ENCODE measurements at places on chromosomes 2 and 18.

DNA sequence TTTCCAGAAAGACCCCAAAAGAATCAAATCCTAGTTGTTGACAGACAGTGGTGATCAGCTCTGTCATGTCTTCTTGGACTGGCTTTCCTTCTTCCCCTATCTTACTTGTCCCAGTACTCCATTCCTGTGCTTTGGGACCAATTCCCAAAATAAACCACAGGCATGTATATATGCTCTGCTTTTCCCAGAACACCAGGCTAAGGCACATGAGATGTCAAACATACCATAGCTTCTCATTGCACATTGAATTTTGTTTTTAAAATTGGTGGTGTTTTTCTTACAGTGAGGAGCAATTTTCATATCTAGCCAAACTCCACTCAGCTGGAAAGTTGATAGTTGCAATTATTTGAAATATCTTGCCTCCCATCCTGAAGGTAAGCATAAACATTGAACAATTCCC is 88.9 kb upstream of the RGPD4 start:
- DNase-seq: no peak

DNA sequence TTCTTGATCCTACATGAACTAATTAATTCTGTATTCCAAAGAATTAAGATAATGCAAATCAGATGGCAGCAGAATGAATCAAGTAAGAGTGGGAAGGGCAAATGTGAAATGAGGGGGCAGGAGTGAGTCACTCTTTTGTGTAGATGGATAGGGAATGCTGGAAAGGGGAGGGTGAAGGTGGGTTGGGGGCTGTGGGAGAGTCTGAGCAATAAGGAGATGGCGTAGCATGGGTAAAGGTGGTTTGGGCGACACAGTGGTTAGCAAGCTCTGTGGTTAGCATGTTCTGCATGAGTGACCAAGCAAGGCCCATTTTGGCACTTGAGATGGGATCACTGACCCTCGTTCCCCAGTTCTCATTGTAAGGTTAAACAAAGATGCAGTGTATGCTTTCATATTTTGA is 20.4 kb downstream of the GPD2 start:
- no peak for DNase-seq

- no peak for DNase-seq
Observed at GRCh38 chr2:131543385-131543891, 15.8 kb downstream of the CCDC74A start.

- no peak for DNase-seq
Observed at GRCh38 chr2:239390546-239391285, 10.1 kb downstream of the HDAC4 start.

DNA sequence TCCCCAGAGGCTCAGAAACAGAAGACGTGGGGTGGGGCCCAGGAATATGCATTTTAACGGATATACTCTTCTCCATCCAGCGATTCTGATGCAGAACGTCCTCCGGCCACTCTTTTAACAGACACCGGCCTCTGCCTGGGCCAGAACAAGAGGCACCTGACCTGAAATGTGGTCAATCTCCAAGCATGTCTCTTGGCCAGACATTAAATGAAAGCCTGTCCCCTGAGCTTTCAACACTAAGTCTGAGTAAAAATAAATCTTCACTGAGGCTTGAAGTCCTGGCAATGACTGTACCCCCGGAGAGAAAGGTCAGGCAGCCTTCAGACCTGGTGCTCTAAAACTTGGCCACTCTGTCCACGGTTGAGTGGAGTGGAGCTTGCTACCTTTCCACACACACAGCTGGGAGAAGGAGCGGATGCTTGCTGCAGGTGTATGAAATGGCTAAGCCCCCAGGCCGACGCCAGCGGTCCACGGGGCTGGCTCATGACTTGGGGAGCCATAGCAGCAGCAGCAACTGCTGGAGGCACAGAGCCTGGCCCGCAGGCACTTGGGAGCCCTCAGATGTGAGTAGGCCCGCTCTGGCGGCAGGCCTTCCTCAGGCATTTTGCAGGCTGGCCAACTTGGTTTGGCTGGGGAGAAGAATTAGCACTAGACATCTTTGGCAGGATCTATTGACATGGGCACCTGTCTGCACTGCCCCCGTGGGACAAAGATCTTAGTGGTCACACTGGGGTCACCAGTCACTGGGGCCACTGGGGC is 79.7 kb downstream of the TMEM17 start:
- DNase-seq: no peak

DNA sequence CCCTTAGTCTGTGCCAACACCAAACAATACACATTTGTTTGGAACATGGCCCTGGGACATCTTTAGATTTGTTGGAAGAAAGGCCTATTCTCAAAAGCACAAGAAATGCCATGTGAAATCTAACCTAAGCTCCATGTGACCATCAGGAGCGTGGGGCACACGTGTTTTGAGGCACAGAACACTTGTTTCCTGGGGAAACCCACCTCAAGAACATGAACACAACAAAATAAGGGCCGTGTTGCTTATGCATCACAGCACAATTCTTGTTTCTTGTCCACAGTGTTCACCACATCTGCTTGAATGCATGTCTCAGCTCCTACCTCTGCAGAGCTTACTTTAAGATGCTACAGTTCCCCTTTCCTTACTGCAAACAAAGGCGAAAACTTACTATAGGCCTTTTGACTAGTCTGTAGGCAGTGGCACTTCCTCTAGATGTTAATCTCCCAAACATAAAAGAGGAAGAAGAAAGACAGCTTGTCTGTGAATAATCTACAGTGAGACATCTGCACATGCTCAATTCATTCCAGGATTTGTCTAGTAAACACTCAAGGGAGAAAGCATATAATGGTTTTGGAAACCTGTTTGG is 165.0 kb downstream of the ANKRD44 start:
- DNase-seq: no peak

DNA sequence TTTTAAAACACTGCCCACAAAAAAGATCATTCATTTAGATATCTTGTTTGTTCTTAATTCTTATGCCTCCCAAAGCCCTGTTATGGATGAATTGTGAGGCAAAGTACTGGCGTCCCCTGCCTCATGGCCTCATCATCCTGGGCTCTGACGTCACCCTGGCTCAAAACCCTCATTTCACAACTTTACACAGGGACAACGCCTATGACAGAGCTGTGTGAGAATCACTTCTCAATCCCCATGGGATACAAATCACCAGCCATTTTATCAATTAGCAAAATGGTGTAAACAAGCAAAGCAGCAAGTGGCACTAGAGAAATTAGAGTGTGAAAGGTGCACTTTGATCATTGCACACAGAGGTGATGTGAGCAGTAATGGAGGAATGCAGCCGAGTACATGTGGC is 16.6 kb downstream of the FHOD3 start:
- DNase-seq: no peak

GRCh38 chr2:70062270-70062669 is 25.0 kb upstream of the PCBP1 start:
- no peak for DNase-seq

DNA sequence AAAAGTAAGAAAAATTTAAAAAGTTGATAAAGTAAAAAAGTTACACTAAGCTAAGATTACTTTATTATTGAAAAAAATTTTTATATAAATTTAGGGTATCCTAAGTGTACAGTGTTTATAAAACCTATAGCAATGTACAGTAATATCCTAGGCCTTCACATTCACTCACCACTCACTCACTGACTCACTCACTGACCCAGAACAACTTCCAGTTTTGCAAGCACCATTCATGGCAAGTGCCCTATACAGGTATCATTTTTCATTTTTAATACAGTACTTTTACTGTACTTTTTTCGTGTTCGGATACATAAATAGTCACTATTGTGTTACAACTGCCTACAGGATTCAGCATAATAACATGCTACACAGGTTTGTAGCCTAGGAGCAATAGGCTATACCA is 8.9 kb upstream of the THUMPD2 start:
- no peak for DNase-seq

GRCh38 chr2:165197346-165197745 is 6.5 kb downstream of the SCN3A start:
- no peak for DNase-seq

- DNase-seq: no peak
Observed at GRCh38 chr2:169818241-169818640, 6.5 kb downstream of the METTL5 start.

- no peak for DNase-seq
Observed at GRCh38 chr2:178450524-178450773, 526 bp downstream of the PRKRA start.

- DNase-seq: no peak
Observed at GRCh38 chr2:196853301-196854087, 44.3 kb upstream of the C2orf66 start.

GRCh38 chr2:71082402-71083252 is 14.2 kb downstream of the NAGK start:
- no peak for DNase-seq

DNA sequence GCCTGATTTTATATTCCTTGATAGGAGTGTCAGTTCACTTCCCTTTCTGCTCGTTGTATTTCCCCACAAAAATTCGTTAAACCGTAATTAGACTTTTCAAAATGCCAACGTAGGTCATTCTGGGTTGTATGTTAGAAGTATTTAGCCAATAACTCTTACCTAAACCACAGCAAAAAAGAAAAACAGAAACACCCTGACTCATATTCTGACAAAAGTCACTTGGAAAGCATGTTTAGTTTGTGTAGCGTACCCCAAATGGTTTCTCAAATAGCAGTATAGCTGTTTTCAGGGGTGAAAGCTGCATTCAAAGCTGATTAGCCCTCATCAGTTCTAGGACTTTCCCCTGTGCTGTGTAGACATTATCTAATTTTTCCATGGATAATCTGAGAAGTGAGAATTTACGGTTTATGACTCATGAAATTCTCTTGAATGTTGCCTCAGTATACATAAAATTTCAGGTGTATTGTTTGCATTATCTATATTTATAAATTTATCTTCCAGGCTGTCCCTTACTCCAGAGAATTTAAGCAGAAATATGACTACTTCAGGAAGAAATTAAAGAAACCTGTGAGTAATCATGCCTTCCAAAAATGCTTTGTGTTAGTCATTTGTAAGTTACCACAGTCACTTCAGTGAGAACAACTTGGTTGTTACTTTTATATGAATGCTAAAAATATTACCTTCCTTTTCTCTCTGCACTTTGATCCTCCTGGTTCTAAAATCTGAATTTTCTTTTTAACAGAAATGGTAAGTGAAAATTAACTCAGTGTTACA is 264.9 kb downstream of the ALPK2 start:
- DNase-seq: no peak

DNA sequence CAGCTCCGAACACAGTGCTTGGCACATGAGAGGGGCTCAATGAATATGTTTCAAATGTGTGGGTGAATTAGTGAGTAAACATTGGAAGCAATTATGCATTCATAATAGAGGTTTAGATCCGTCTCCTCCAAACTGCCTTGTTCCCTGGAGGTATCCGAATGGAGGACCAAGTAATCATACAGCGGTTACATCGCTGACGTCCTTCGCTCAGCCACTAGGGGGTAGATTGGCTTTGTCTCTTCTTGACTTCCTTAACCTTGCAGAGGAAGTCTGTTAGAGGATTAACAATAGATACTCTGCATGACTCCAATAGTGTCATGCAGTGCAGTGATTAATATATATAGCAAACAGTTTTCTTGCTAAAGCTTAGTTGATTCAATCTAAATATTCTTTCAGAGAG is 517.0 kb downstream of the PTPRM start:
- DNase-seq: no peak

- DNase-seq: peak; percentile 79
Observed at GRCh38 chr2:190468814-190469569, 60.8 kb downstream of the MFSD6 start.

GRCh38 chr2:46963210-46963609 is 47.6 kb upstream of the MCFD2 start:
- DNase-seq: no peak
